ENCODE measurements at places on chromosomes 4 and X.
A peak's percentile ranks its signal among the peaks of the same experiment; 100 is the strongest.

- no peak for DNase-seq
These were observed 280.9 kb upstream of the RPS6KA3 start for GRCh38 chrX:20547611-20548051.

- DNase-seq, result no peak
These were observed 73.1 kb downstream of the MAMLD1 start for GRCh38 chrX:150436195-150436594.

DNA sequence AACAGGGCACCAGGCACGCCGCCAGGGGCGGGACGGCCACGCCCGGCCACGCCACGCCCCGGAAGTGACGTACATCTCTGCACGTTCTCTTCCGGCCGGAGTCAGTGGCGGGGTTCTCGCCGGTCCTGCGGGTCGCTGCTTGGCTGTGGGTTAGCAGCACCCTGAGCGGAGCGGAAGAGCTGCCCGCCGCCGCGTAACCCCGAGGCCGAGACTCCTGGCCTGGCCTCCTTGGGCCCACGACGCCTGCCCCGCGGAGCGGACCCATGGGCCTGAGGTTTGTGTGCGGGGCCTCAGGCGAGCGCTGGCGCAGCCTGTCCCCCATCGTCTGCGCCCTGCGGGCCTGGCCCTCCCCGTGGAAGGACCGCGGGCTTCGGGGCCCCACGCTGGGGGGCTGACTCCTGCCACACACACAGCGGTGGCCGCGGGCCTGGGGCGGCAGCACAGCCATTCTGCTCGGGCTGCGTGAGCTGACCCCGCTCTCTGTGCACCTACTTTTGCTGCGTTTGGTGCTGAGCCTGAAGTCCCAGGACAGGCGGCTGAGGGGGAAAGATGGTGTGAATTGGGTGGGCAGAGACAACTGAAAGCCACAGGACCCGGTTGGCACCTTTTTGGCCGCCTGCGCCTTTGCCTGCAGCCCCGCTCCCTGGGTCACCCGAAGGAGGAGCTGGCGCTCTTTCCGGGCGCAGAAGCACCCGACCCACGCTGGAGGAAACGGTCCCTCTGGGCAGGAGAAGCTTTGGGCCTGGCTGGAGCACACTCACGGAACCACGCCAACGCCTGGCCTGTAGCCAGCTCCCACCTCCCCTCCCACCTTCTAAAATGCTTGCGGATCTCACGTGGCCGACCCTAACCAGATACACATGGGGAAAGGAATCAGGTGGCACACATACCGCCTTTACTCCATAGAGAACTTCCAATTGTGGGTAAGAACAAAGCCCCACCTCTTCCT, 28.1 kb downstream of the NOP14 start:
- DNase-seq, result peak; percentile 85

GRCh38 chrX:130994671-130995070, 63.5 kb upstream of the ARHGAP36 start:
- no peak for DNase-seq

- DNase-seq, result no peak
These were observed 17.7 kb upstream of the N4BP2 start for GRCh38 chr4:40038977-40039376.

GRCh38 chr4:138500869-138501268, 258.7 kb upstream of the SLC7A11 start:
- DNase-seq, result no peak

DNA sequence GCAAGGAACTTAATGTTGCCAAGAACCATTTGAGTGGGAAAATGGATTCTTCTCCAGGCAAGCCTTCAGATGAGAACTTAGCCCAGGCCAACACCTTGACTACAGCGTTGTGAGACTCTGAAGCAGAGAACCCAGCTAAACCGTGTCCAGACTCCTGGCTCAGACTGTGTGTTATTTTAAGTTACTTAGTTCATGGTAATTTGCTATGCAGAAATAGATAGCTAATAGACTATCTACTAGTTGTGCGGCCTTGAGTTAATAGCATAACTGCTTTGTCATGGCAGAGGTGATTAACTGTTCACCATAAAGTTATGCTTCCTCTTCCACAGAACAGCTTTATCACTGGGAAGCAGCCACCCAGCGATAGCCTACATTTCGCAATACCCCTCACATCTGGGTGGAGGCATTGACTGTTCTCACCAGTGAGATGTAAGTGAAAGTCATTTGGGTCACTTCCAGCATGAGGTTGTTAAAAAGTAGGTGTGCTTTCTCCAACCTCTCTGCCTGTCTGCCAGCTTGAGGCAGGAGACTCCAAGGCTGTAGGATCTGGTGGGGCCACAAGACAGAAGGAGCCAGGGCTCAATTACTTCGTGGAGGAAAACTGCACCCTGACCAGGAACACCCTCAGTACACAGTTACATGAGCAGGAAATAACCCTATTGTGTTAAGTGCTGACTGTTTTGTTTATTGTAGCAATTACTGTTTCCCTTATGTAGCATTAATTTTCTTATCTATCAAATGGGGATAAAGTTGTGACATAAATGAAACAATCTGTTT, 94.2 kb downstream of the GPAT3 start:
- DNase-seq, result no peak

GRCh38 chrX:107571296-107571998, 56.9 kb upstream of the PRPS1 start:
- DNase-seq, result no peak

DNA sequence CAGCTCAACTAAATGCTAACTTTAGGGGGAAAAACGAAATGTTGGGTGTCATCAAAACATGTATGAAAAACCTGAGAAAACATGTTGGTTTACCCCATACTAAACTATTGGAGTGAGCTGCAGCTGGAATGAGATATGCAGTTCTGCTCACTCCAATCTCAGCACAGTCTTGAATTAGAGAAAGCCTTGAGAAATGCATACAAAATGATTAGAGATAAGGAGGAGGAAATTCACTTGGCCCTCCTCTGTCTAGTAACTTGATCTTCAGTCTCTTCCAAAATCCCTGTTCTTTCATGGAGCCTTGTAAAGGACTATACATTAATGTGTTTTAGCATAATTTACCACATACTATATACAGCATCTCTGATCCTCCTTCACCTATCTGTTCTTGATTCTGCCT, 3.2 kb upstream of the LRCH2 start:
- DNase-seq, result no peak

DNA sequence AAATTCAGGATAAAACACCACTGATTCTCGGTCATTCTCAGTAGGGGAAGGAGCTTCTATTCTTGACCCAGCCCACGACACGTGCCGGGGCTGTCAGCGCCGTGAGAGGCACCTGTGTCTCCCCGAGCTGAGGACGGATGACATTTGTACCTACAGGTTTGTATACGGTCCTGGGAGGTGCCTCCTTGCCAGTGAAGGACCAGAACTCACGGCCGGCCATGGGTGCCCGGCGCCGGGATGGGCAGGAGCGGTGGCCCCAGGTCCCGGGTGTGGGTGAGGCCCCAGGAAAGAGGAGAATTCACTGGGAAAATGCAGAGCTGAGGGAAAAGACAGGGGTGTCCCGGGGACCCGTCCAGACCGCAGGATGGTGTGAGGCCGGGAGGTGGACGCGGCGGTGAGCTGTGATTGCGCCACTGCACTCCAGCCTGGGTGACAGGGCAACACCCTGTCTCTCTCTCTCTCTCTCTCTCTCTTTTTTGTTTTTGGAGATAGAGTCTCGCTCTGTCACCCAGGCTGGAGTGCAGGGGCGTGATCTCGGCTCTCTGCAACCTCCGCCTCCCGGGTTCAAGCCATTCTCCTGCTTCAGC, 48.9 kb upstream of the PPP2R3B start:
- no peak for DNase-seq

DNA sequence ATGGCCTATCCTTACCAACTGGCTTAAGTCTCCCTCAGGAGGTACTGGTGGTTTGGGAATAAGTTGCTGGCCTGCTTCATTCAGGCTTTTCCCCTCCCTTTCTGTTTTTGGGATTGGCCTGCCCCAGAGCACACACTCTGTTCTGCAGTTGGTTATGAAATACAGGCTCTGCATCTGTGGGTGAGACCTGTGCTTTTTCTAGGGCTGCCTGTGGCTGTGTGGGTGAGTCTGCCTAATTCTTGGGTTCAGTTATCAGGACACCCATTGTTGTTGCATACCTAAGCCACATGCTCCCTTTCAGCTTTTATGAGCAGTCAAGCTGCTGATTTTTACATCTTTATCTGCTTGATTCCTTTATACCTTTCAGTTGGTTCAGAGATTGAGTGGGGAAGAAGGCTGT, 19.0 kb upstream of the CWH43 start:
- no peak for DNase-seq

GRCh38 chr4:125522992-125523391, 208.2 kb downstream of the FAT4 start:
- DNase-seq, result no peak

All from GM18507 (cell line).